T-helper 2 cell treated with Interferon-gamma antibody and Interleukin-4, amounts not matched to agents 5 μg/mL and 100 μg/mL, for 36 hours (primary cell): ENCODE measurements at places on chromosomes 11 and 22.

DNA sequence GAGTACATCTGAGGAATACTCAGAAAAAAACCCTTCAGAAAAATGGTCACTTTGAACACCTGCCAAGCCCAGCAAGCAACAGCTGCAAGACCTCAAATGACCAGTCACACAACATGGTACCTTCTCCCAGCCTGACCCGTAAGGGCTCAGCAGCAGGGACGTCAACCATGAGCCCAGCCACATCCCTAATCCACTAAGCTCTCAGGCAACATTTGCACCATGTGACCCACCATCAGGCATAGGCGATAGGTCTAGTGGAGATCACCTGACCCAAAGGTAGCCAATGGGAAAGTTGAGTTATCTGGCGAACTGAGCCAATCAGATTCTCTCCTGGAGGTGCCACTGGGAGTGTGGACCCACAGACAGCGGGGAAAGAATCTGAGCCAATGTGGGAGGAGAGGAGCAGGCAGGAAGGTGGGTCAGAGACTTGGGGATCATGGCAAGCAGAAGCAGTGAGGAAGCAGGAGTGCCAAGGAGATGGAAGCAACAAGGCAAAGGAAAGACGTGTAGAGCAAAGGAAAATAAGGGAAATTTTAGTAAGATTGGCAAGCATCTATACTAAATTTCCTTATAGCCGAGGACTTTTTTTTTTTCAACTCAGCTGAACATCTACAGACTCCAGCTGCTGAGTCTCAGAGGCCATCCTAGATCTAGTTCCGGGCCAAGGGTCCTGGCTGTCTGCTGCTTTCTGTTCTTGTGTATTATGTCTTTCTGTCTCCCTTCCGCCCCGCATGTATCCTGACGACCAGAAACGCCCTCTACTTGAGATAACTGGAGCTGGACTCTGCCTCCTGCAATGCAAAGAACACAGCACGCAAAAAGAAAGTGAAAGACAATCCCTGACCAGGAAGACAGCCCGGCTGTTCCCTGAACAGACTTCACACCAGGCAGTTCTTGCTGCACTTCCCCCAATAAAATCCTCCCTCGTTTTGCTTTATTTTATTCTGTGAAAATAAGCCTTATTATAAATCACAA is 11.0 kb upstream of the PLAAT2 start:
- H3K27me3 ChIP-seq, result peaks cover 19% of the 10 kb centered on the region
- H3K4me1 ChIP-seq, result peaks cover 12% of the 10 kb centered on the region
- peaks cover 3% of the 10 kb centered on the region for H3K36me3 ChIP-seq
- H3K4me3 ChIP-seq, result peak overlapping the region; percentile 79

- H3K27ac ChIP-seq, result peak overlapping the region; percentile 99
- H3K4me1 ChIP-seq, result peaks cover 66% of the 10 kb centered on the region
- H3K27me3 ChIP-seq, result no peaks in the 10 kb centered on the region
- H3K36me3 ChIP-seq, result peaks cover 57% of the 10 kb centered on the region
- H3K4me3 ChIP-seq, result peak overlapping the region; percentile 99
Observed at GRCh38 chr11:62856333-62856895, 17.0 kb upstream of the WDR74 start.

DNA sequence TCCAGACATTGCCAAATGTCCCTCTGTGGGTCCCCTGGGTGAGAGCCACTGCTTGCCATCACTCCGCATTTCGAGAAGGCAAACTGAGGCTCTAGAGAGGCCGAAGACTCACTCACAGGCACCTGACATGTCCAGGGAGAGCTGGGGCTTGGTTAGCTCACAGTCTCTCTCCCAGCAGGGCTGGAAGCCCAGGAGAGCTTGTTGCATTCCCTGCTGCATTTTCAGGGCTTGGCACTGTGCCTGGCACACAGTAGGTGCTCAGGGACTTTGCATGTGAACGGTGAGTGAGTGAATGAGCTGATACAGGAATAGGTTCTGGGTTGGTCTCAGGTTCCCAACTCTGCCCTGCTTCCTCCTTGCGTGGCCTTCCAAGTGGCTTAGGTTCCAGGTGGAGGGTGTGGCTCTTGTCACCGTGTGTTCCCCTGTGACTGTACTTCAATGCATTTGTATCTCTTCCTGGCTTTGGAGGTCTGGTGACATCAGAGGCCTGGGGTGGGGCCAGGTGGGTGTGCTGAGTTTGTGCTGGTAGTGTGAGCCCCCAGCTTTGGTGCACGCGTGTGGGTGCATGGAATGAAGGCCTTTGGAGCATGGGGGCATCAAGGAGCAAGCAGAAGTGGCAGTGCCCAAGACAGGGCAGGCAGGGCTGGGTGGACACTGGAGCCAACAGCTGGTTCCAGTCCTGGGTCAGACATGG is 18.4 kb upstream of the SMIM38 start:
- H3K27ac ChIP-seq, result no peak overlapping the region
- no peak for DNase-seq

- peak overlapping the region; percentile 56 for H3K27ac ChIP-seq
- H3K4me3 ChIP-seq, result peak overlapping the region; percentile 16
- peaks cover 47% of the 10 kb centered on the region for H3K4me1 ChIP-seq
- no peak for DNase-seq
- peaks cover 32% of the 10 kb centered on the region for H3K27me3 ChIP-seq
Observed at GRCh38 chr11:114073007-114073827, 13.7 kb downstream of the ZBTB16 start.

- H3K4me1 ChIP-seq, result peaks cover 16% of the 10 kb centered on the region
- H3K27me3 ChIP-seq, result peaks cover 14% of the 10 kb centered on the region
- H3K4me3 ChIP-seq, result peak overlapping the region; percentile 64
- H3K36me3 ChIP-seq, result no peaks in the 10 kb centered on the region
Observed at GRCh38 chr11:11841116-11841722, 553 bp upstream of the USP47 start.

DNA sequence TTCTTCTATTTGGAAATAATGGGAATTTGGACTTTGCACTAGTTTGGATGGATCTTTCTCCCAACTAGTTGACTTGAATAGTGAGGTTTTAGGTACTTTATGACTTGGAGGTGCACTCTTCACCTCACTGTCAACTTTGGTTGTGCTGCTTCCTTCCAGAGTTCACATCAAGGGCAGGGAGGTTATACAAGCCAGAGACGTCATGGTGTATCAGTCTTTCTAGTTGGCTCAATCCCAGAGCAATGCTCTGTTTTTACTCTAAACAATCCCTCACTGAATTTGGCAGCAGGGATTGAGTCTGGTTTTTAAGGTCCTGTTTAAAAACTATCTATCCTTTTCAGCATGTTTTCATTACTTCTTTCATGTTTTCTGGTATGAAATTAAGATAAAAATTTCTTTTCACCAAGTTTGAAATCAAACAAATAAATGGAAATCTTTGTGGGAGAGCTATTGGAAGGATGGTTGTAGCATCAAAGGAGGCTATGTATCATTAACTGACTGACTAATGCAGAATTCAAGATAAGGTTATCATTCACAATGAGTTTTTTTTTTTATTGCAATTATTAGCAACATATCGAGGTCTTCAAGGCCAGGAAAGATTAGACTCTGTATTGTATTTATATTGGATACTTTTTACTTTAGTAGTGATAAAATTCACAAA is 28.0 kb upstream of the ZBED5 start:
- H3K4me3 ChIP-seq, result no peak overlapping the region
- H3K27ac ChIP-seq, result no peak overlapping the region
- no peaks in the 10 kb centered on the region for H3K36me3 ChIP-seq

DNA sequence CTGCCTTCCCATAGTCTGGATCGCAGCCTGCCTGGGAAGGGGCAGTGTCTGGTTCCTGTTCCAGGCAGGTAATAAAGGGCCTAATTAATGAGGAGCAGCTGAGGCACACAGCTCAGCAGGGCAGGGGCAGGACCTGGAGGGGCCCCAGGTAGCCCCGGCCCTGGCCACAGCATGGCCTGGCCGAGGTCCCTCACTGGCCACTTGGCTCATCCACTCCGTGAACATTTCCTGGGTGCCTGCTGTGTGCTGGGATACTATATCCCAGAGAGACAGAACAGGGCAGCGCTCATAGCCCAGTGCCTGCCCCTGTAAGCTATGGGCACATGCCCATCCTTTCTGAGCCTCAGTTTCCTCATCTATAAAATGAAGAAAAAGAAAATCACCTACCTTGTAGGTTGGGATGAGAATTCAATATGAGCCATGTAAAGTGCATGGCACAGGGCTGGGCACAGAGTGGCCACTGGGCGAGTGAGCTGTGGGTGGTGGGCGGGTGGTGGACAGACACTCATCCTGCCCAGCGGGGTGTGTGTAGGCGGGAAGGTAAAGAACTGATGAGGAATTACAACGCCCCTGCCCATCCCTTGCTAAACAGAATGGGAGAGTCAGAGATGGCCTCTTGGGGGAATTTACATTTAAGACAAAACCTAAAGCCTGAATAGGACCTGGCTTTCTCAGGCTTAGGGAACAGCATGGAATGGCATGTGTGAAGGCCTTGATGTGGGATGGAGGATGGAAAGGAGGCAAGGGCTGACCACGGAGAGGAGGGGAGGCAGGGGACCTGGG is 9.2 kb downstream of the MYRF start:
- no peak overlapping the region for H3K4me3 ChIP-seq
- no peak for DNase-seq
- H3K27me3 ChIP-seq, result no peaks in the 10 kb centered on the region
- no peak overlapping the region for H3K27ac ChIP-seq
- no peaks in the 10 kb centered on the region for H3K36me3 ChIP-seq

- H3K4me1 ChIP-seq, result peaks cover 6% of the 10 kb centered on the region
- no peak overlapping the region for H3K4me3 ChIP-seq
- no peaks in the 10 kb centered on the region for H3K27me3 ChIP-seq
- peaks cover 42% of the 10 kb centered on the region for H3K36me3 ChIP-seq
- H3K27ac ChIP-seq, result no peak overlapping the region
Observed at GRCh38 chr11:9148035-9148434, 56.6 kb upstream of the SCUBE2 start.
